ENCODE measurements at places on chromosomes 2 and 18.
A peak's percentile ranks its signal among the peaks of the same experiment; 100 is the strongest.

GRCh38 chr2:164055623-164056022 lies 319.8 kb upstream of the FIGN start:
- peak; percentile 17 for DNase-seq

GRCh38 chr18:75527848-75528685 lies 100.6 kb upstream of the SMIM21 start:
- peak; percentile 63 for DNase-seq

GRCh38 chr18:57930476-57930875 lies 113.5 kb upstream of the NEDD4L start:
- DNase-seq, result no peak

DNA sequence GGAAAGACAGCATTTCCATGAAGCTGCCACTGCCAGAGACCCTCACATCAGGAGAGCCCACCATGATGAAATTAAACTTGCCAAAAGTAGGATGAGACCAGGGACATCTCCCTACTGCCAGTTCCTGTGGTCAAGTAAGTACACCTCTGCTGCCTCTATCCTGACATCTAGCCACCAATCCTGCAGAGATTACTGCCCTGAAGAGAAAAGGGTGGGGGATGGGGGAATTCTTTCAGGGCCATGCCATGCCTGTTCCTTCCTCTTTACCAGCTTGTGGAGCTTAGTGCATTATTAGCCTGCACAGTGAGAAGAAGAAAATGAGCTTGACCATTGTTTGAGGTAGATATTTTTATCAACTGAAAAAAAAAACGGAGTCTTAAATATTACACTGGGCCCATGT lies 397.2 kb upstream of the CDH2 start:
- no peak for DNase-seq

DNA sequence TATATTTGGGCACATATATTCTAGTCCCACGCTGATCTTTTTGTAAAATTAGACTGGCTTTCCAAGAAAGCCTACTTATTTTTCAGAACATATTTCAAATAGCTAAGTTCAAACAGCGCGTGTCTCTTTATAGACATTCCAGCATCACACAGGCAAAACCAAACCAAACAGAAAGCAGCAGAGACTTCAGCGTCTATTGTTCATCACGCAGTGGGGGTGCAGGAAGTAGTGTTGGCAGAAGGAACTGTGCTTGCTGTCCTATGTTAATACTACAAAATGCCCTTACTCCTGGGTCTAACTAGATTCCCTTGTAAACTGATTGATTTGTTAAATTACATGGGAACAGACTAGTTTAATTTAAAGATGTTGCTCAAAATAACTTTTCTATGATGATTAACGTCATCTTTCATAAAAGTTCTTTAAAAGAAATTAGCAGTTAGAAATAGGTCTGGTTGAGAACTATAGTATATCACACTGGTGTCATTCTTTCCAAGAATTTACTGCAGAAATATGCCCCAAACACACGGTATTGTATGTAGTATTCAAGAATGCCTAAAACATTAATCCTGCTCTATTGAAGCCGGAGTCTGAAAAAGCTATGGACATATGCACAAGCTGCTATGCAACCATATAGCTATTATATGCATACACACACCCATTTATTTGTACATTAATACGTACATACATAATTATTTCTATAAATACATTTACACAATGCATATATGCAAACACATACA lies 436.3 kb downstream of the CBLN2 start:
- DNase-seq, result peak; percentile 17

GRCh38 chr18:14928396-14928795 lies 180.4 kb downstream of the ANKRD30B start:
- DNase-seq, result no peak

DNA sequence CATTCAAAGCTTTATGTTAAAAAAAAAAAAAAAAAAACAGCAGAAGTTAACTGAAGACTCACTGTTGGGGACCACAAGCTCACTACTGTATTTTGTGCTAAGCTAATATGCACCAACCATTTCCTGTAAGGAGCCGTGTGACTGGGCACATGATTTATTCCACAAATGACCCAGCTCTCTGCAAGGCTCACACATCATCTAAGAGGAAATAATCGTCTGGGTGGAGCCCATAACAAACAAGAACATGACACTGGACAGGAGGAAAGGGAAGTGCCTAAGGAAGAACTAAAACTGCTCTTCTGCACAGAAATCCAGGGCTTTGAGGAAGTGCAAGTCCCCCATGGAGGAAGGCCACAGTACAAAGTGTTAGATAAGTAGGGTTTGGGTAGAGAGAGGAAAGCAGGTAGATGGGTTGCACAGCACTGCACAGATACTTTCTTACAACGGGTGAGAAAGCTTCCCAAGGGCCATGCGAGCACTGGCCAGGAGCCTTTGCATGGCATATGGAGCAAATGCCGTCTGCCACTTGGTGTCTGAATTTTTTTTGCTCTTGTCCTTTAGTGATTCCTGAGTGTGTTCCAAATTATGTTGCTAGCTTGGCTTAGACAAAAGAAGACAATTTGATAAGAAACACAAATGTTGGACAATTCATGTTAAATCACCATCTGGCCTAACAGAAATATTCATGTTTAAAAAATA lies 24.4 kb downstream of the NFE2L2 start:
- DNase-seq, result peak; percentile 91

- DNase-seq, result no peak
Observed at GRCh38 chr18:28519997-28520396, 343.1 kb upstream of the CDH2 start.

DNA sequence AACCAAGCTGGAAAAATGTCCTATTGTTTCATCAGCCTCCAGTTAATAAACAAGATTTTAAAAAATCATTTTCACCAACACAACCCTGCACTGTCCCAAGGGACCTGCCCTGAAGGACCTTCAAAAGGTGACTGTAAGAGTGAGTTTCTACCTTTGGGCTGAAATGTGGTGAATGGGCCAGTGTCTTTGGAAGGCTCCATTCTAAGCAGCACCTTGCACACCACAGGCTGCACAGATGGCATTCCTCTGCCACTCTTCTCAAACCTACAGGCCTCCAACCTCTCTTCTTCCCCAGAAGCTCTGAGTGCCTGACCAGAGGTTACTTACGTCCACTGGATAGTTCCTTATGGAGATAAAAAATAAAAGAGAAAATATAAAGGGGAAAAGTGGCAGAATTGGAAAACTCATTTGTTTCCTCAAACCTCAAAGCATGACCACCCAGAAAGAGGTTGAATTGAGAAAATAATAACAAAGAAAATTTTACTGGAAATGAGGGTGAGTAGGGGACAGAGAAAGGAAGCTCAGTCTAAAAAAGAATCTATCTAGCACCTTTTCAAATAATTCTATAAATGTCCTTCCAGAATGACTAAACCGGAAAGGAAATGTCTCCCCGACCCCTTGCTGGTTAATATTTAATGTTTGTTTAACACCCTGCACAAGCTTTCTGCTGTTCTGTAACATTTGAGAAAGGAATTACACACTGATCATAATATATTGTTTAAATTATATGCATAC lies 175.7 kb downstream of the METTL4 start:
- no peak for DNase-seq

DNA sequence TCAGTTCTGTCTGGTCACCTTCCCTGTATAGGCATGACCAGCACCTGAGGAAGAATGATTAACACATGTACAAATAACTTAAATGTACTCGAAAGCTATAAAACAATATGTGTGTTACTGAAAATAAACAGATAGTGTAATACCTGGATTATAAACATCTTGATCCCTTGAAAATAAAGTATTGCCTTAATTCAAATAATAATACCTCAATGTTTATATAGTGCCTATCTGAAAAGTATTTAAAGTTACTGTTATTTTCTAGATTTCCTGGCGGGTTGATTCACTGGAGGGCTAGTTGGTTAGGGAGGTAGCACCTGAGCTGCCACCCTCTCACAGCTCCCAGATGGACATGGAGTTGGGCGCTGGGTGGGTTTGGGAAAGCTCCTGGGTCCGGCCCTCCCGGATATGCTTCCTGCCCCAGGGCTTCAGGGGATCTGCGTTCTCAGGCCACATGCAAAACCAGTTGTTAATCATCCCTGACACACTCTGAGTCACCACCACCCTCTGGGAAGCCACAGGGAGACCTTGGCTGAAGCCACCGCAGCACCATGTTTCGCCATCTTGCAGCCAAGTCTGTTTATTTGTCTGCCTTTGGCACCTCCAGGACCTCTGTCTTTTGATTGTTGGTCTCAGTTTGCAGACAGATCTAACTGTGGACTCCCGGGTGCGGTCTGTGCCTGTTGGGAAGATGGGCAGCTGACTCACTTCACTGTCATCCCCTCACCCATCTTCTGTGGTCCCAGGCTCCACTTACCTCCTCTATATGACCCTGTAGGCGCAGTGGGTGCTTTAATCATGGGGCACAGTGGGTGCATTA lies 35.3 kb downstream of the RAB31 start:
- no peak for DNase-seq

DNA sequence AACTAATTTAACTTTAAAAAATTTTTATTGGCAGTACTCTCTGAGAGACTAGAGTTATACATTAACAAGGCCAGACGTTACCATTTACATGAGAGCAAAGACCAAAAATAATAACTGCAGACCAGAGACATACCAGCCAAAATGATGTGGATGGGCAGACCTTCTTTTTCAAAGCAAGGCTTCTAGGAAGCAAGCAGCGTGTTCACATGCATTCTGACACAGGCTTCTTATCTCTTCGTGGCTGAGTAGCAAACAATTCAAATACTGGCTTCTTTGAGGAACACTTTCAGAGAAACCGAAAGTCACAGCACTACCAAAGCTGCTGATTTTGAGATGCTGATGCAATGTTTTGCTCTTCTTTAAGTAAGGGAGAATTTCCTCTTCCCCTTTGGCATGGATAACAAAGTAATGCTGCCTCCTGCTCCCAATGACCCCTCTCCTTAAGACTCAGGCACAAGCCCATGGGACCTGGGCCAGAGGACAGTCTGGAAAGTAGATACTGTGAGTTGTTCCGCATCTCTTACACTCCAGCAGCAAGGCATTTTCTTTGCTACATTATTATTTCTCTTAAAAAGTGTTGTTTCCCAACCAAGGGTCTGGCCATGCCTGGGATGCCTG lies 181.9 kb downstream of the MREG start:
- DNase-seq, result peak; percentile 40

GRCh38 chr2:138504546-138505235 lies 3.1 kb downstream of the SPOPL start:
- peak; percentile 35 for DNase-seq

- DNase-seq, result peak; percentile 25
Observed at GRCh38 chr2:63047321-63048279, 3.0 kb upstream of the OTX1 start.

- DNase-seq, result no peak
Observed at GRCh38 chr2:222882484-222882928, 21.7 kb downstream of the ACSL3 start.

DNA sequence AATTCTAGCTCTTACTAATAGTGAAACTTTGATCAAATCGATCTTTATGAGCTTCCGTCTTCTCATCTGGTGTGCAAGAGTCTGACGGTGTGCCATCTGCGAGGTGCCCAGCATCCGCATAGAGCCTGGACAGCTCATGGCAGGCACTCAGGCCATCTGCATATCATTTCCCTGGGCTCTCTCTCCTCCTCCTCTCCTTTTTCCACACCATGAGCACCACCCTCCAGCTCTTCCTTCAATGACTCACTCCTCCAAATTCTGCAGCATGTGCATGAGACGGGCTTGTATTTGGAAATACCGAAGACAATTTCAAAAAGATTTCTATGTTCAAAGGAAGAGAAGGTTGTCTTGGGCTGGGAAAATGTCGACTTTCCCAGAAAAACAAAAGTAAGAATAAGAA lies 161.1 kb downstream of the CCBE1 start:
- no peak for DNase-seq

DNA sequence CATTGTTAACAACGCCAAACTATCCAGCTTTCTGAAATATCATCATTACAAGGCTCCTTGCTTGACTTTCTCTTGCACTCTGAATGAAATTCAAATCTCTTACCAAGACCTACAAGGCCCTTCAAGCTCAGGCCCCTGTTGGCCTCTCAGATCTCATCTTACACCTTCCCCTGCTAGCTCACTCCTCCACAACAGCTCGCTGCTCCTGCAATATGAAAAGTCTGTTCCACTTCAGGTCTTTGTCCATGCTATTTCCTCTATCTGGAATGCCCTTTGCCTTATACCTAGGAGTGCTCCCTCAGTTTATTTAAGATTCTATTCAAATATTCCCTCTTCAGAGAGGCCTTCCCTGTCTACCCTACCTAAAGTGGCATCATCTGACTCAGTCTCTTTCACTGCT lies 91.7 kb downstream of the SESTD1 start:
- peak; percentile 9 for DNase-seq

DNA sequence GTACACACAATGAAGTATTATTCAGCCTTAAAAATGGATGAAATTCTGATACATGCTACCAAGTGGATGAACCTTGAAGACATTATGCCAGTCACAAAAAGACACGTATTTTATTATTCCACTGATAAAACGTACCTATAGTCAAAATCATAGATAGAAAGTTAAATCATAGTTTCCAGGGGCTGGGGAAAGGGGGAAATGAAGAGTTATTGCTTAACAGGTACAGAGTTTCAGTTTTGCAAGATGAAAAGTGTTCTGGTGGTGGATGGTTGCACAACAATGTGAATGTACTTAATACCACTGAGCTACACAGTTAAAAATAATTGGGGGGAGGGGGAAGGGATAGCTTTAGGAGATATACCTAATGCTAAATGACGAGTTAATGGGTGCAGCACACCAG lies 279.0 kb upstream of the STON1 start:
- DNase-seq, result no peak

- peak; percentile 59 for DNase-seq
Observed at GRCh38 chr2:159516241-159516758, 100.0 kb downstream of the BAZ2B start.

GRCh38 chr2:185738679-185739472 lies at the start of gene FSIP2:
Gene FSIP2, plus strand, starts transcription at chr2:185738804. Its CDS starts 91 bp downstream, at chr2:185738895.
- DNase-seq, result peak; percentile 72

- no peak for DNase-seq
Observed at GRCh38 chr2:36653155-36653554, 43.4 kb upstream of the VIT start.

DNA sequence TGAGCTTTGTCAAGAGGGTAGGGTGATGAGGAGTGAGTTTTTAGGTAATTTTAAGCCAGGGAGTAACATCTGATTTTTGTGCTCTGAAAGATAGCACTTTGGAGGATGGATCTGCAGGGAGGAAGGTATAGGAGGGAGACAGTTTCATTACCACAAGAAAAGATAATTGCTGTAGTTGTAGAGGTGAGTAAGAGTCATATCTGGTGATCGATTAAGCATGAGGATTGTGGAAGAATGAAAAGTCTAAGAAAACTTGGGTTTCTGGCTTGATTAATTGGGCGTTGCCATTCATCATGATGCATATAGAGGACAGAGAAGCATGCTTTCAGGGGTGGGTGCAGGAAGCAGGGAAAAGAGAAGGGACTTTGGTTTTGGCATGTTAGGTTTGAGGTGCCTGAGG lies 18.5 kb downstream of the KCMF1 start:
- no peak for DNase-seq

GRCh38 chr2:167298017-167298416 lies 409.7 kb downstream of the XIRP2 start:
- DNase-seq, result no peak
